ENCODE measurements at places on chromosomes 11 and 22.

- no peak for DNase-seq
Measured at GRCh38 chr22:50544078-50544745, 1.5 kb upstream of the KLHDC7B start.

- DNase-seq = no peak
Measured at GRCh38 chr22:50737728-50738648, at the start of gene ACR. TSS of gene ACR (plus strand) at chr22:50738204. CDS start at chr22:50738236, 32 bp downstream.

- no peak for DNase-seq
Measured at GRCh38 chr22:40153192-40153591, 24.5 kb upstream of the TNRC6B start.

DNA sequence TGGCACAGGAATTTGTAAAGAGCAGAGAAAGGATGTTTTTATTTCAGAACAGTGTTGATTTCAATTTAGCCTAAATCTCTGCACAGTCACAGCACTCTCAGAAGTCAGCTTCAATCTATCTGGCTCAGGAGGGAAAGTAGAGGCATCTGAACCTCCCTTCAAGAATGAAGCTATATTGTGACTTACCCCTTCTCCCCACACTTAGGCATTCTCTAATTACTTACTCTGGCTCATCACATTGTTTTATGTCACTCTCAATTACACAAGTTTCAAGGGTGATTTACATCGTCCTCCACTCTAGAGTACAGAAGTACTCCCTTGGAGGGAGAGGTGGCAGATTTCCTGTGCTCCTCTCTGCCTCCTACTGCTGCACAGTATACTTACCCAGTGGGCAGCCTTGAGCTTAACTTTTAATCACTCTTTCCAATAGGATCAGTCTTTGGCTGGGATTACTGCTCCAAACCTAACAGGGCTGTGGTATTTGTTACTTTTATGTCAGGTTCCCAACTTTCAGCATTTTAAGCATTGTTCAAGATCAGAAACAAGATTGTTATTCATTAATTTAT is 211.4 kb downstream of the AASDHPPT start:
- no peak for DNase-seq

DNA sequence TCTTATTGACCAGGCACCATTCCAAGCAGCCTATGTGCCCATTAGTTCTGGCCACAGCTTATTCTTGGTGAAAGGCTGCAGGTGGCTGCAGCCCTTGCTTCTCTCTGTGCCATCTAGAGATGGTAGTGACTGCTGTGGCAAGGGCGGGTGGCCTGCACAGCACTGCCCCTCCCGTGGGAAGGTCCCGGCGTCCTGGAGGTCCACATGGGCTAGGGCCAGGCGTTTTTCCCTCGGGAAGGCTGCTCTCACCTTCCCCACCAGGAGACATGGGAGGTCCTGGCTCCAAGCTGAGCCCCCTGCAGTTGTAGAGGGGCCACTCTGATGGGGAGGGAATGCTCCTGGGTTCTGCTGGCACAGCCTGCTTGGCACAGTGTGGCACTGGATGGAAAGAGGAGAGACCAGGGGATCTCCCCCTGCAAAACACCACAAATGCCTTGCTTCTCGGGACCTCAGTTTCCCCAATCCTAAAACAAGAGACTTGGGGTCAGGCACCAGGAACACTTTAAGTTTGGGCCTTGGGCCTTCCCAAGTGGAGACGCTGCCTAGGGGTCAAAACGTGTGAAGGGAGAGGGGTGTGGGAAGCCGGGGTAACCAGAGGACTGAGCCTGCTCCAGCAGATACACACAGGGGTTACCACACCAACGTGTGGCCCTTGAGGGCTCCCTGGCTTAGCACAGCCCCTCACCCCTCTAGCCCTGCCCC is 10.0 kb upstream of the TBC1D22A start:
- no peak for DNase-seq

DNA sequence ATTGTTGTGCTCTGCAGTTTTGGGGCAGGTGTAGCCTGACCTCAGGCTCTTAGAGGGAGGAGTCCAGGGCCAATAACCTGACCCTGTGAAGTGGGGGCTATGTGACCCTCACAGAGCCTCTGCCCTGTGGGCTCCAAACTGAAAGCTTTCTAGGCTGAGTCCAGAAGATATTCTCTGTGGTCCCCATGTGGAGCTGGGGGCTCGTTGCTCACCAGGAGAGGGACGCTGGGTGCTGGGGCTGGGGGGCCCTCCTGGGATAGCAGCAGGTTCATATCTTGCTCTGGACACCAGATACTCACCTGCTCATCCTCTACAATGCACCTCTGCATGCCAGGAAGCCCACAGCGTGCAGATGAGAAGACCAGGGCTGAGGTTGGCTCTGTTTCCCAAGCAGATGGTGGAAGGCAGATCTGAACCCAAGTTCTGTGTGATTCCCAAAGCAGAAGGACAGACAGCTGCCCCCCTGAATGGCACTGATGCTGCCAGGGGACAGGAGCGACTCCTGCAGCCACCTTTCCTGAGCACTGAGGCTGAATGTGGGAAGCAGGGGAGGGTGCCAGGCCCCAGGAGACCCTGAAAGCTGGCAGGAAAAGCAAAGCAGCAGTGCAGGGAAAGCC is 1022.0 kb downstream of the TBC1D22A start:
- no peak for DNase-seq

DNA sequence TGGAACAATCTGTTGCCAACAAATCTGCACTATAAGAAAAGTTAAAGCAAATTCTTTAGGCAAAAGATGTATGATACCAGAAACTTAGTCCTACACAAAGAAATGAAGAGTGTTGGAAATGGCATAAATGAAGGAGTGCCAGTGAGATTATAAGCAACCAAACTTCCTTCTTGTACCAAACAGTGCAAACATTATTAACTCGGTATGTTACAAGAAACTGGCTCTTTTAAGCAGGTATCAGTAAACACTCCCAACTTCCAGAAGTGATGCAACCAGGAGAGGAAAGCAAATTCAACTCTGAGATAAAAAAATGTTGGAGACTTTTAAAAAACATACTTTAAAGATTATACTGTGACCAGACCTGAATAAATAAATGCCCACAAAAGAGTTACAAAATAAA is 28.5 kb downstream of the COPB1 start:
- DNase-seq = no peak

DNA sequence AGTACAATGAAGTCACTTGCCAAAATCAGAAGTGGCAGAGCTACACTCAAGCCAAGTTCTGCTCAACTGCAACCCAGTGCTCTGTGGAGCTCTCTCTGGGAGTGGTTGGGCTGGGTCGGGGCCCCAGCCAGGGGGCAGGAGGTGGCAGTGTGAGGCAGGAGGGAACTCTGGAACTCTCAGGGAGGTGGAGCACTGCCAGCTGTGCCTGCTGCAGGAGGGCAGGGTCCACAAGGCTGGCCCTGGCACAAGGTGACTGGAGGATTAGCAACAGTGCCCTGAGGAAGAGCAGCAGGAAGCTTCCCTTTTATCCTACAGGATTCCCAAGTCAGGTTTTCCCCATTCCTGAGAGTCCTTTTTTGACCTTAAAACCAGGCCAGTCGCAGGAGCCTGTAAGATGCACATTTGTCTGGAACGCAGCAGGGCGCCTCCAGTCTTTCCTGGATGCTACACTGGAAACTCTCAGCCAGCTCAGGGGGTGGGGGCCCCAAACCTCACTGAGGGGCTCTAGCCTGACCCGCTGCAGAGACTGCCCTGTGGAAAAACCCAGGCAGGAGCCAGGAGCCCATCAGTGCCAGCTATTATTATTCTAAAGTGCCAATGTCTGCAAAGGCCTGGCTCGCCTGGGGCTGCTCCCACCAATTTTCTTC is 31.8 kb downstream of the DKK3 start:
- no peak for DNase-seq

- no peak for DNase-seq
Measured at GRCh38 chr22:32536352-32536751, 61.7 kb downstream of the FBXO7 start.

DNA sequence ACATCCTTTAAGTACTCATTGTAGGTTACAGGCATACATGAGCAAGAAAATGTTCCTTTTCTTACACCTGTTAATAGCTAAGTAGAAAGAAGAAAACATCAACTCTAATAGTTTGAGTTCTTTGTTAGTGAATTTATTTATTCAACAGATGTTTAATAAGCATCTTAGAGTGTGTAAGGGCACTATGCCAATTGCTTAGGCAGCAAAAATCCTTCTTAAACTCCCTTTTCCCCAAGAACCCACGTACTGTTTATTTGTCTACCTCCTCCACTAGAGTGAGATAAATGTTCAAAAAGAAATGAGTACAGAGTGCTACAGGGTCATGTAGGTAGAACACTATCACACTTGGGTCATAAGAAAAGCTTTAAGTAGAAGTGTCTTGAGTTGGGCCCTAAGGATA is 131.4 kb downstream of the CD44 start:
- DNase-seq = no peak

GRCh38 chr11:134578807-134579723 is 167.0 kb upstream of the B3GAT1 start:
- DNase-seq = no peak

DNA sequence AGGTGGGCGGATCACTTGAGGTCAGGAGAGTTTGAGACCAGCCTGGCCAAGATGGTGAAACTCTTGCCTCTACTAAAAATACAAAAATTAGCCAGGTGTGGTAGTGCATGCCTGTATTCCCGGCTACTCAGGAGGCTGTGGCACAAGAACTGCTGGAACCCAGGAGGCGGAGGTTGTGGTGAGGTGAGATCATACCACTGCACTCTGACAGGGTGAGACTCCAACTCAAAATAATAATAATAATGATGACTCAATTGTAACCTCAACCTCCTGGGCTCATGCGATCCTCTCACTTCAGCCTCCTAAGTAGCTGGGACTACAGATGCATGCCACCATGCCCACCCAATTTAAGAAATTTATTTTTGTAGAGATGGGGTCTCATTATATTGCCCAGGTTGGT is 15.6 kb upstream of the CHRNA10 start:
- DNase-seq = no peak

DNA sequence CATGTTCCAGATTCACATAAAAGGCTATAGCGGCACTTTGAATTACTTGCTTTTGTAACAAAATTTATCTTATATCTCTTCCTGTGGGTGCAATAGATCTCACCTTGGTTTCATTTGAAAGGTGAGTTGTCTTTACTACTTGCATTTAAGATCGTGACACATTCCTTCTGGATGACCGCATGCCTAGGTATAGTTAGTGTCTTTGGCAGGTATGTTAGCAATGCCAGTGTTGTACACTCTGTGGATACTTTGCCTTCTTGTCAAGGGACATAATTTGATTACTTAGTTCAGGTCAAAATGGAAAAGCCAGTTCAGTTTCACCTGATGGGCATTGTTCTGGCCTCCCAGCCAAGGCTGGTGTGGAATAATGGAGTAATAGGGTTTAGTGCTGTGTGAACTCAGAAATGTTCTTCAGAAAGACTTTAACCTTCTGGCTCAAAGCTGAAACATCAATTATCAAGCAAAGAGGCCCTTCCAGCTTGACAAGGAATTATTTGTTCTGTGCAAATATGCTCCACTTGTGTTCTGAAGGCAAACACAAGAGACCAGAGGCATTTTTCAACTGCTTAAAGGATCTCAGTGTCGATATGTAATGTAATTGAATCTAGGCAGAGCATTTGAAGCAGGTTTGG is 64.6 kb downstream of the AMOTL1 start:
- DNase-seq = no peak
